Activated CD8-positive, alpha-beta T cell treated with anti-CD3 and anti-CD28 coated beads for 36 hours (primary cell): ENCODE measurements at places on chromosomes 12 and 14.
A peak's percentile ranks its signal among the peaks of the same experiment; 100 is the strongest.

GRCh38 chr12:5904969-5905368, 40.1 kb downstream of the ANO2 start:
- DNase-seq, result no peak

GRCh38 chr14:100332797-100333196, 9.7 kb downstream of the SLC25A47 start:
- no peak for DNase-seq

DNA sequence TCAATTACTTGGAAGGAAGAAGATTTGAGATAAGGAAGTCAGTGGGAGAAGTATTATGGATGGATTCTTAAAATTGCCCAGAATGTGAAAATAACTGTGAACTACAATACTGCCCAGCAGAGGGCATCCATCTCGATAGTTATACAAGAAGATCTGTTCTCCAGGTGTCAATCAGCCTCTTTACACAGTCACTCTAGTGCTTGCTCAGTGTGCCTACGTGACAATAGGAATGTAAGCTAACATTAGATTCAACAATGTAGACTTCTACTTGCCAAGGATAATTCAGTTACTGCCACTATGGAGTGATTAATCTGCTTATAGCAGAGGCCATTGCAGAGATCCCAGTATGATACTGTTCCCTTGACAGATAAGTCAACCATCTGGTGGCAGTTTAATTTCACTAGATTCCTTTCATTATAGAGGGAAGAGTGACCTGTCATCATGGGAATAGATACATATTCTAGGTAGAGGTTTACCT, 10.6 kb upstream of the MAP4K5 start:
- peak; percentile 68 for DNase-seq

DNA sequence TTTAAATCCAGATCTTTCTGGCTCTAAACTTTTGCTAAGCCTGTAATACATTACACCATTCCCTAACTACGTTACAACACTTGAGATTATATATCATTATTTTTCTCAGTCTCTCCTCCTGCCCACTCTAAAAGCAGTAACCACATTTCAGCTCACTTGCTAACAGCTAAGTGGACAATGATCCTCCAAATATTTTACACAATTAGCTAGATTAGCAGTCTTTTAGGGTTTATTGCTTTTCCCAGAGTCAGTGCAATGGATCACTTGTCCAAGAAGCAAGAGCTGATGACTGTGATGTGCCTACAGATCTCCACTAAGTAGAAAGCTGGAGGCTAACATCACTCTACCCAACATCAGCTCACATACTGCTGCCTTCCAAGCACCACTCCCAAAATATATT, 17.6 kb downstream of the CPNE8 start:
- DNase-seq, result no peak

- no peak for DNase-seq
Observed at GRCh38 chr12:116418551-116418950, 140.6 kb upstream of the MAP1LC3B2 start.
